ENCODE measurements at places on chromosomes 6 and 20.

GRCh38 chr6:42239333-42239732 lies 21.7 kb upstream of the MRPS10 start:
- no peak for DNase-seq

DNA sequence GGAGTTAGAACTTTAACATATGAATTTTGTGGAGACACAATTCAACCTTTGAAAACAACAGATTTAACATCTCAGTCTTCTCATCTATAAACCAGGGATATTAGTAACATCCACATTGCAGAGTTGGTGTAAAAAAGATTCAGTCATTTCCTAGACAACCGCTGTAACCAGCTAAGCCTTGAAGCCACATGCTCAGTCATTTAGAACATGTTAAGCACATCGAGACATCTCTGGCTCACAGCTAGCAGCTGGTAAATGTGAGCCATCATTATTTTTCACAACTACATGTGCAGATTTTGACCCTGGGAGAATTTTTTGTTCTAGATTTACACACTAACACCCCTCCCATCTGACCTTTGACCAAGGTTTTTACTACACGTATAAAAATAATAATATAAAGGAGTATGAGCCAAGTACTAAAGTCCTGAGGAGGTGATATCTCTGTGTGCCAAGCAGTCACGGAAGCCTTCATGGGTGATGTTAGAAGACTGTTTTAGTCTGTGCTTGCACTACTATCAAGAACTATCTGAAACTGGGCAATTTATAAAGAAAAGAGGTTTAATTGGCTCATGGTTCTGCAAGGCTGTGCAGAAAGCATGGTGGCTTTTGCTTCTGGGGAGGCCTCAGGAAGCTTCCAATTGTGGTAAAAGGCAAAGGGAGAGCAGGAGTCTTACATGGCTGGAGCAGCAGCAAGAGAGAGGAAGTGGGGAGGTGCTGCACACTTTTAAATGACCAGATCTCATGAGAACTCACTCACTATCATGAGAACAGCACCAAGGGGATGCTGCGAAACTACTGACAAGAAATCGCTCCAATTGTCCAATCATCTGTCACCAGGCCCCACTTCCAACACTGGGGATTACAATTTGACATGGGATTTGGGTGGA lies 48.7 kb upstream of the IL20RA start:
- DNase-seq: no peak

DNA sequence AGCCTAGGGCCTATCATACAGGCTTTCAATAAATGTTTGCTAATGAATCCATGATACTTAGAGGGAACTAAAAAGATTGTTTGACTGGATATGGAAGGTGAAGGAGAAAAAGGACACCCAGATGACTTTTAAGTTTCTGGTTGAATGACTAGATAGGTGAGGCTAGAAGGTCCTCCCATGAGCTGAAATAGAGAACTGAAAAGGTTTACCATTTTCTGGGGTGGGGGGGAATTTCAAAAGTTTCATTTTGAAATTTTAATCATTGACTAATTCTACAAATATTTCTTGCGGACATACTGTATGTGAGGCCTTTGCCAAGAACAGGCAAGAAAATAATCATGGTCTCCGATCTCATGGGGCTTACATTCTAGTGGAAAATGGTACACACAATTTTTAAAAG lies 17.9 kb upstream of the ZBTB2 start:
- DNase-seq: no peak

GRCh38 chr6:142013287-142013686 lies 119.4 kb upstream of the GJE1 start:
- no peak for DNase-seq

DNA sequence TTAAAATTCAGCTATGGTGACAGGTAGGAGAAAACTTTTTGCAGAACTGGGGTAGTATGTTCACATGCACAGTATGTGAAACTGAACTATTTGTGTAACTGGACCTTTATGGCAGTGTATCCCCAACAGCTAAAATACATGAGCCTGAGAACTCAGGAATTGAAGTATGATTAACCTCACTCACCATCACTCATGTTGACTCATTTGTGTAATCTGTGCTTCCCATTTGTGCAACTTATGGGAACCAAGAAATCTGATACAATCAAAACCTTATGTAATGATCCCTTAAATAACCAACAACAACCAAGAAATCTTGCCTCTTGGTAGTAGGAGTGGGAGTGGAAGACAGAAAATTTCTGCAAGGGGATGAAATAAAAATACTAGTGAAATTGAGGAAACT lies 674.9 kb downstream of the HDGFL1 start:
- DNase-seq: no peak

DNA sequence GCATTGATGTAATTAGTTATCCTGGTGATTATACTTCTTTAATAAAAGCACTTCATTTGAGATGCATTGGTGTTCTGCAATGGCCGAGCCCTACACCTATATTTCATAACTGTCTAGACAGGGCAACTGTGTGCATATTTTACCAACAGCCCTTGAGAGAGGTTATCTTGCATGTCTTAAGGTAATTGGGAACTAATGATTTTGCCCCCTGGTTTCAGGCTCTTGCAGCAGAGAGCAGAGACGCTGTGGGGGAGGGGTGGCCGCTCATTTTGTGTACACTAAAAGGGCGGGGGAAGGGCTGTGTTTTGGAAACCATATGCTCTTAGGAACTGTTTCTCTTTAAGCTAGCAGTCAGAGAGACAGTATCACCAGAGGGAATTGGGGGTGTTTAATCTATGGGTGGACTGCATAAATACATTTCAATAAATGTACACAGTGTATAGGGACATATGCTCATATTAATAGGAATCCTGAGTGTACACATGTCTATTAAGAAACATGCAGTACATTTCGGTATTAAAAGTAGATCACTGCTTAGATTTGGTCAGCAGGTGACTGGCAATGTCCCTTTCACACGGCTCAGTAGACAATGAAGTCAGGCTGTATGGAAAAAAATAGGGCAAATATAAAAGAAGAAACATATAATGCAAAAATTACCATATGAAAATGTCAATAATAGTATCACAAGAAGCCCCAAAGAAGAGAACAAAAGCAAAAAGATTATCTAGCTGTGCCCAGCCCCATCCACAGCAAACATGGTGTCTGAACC lies 402.9 kb upstream of the CITED2 start:
- no peak for DNase-seq

DNA sequence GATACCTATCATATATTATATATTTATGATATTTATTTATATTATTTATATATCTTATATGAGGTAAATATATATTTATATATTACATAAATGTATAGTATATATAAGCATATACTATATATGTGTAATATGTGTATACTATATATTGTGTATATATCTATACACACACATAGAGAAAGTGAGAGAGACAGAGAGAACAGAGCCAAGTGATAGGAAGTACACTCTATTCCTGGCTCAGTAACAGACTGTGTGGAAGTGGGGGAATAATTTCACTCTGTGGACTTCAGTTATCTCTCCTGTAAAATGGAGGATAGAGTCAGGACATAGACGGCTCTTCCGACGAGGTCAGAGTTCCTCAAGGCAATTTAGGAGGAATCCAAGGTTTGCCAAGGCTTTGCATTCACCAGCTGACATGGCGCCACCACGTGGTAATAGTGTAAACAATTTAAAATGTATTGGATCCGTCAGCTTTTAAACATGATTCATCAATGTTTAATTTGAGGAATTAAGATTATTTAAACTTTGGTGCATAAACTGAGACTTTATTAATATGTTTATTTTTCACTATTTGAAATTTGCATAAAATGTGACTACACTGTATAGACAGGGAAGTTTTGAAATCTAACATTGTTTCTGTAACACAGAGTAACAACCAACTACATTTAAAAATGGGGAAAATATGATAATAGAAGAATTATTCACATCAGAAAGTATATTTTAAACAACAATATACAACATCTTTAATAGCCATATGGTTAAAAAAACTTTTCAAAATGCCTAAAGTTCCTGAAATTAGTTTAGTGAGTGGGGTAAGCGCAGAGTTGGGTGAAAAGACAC lies 75.4 kb upstream of the TMEM244 start:
- no peak for DNase-seq

DNA sequence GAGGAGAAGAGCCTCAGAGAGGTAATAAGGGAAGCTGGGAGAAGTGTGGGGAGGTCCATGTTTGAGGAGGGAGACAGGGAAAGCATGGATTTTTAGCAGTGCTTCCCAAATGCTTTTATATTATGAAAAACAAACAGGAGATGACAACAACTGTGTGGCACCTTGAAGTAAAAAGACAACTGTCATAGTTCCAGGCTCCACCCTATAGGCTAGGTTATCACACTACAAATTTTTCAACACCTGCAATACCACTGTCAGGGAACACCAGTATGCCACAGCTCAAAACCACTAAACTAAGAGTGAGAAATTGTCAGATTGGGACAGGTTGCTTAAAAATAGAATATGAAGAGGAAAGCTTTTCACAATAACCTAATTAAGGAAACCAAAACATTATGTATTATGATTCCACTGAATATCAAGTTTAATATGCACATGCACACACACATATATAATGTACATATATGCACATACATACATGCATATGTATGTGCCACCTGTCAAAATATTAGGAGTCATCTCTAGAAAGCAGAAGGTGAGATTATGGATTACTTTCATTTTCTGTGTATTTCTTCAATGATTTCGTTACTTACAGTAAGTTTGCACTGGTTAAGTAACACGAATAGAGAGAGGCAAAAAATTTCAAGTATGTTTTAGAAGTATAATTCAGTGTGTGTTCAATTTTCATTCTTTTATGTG lies 261.2 kb downstream of the PTPRK start:
- DNase-seq: no peak

DNA sequence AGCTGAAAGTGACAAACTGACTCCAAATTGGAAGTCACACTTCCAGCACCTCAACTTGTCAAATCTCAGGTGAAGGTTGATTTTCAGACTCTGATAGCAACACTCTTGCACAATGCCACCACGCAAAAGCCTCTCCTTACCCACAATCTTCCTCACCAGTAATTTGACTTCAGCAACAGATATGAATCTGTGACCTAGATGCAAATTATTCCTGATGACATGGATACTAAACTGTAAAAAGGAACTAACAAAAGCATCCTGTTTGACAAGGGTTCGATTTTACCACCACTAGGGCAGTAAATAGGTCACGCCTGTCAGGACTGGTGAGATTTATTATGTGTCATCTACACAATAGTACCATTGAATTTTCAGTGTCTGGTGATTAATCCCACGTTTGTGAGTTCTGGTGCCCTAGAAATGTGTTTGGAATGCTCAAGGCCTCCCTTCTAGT lies 134.4 kb upstream of the COL21A1 start:
- DNase-seq: no peak

- DNase-seq: no peak
Measured at GRCh38 chr6:40484066-40484465, 103.1 kb downstream of the LRFN2 start.

- no peak for DNase-seq
Measured at GRCh38 chr6:87636315-87636714, 46.4 kb downstream of the ORC3 start.

DNA sequence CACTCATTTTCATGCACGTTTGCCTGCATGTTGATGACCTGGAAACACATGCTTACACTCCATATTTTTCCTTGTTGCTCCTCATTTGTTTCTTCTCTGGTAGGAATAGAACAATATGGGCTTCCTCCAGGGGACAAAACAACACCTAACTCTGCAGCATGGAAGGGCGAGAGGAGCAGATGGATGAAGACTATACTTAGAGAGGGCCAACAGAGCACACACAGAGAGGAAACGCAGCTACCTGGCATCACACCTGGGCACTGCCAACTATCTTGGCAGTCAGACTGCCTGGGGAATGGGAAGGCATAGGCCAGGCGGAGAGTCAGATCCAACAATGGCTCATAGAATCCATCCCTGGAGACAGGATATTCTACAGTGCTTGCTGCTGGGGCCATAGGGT lies 290.9 kb downstream of the CD83 start:
- DNase-seq: no peak

DNA sequence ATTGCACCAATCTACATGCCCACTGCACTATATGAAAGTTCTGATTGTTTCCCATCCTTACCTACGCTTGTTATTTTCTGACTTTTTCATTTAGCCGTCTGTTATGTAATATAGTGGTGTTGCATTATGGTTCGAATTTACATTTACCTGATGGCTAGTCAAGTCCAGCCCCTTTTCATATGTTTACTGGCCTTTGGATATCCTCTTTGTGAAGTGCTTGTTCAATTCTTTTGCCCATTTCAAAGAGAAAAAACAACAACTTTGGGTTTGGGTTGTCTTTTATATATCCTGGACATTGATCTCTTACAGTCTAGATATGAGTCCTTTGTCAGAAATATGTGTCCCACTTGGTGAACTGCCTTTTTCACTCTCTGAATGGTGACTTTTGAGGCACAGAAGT lies 21.1 kb downstream of the PPP1R14C start:
- no peak for DNase-seq

- DNase-seq: no peak
Measured at GRCh38 chr6:151661928-151662327, 145.6 kb upstream of the ESR1 start.

- DNase-seq: no peak
Measured at GRCh38 chr20:44731657-44732056, 14.0 kb upstream of the KCNK15 start.

GRCh38 chr6:151442371-151442770 lies 9.6 kb downstream of the RMND1 start:
- no peak for DNase-seq

DNA sequence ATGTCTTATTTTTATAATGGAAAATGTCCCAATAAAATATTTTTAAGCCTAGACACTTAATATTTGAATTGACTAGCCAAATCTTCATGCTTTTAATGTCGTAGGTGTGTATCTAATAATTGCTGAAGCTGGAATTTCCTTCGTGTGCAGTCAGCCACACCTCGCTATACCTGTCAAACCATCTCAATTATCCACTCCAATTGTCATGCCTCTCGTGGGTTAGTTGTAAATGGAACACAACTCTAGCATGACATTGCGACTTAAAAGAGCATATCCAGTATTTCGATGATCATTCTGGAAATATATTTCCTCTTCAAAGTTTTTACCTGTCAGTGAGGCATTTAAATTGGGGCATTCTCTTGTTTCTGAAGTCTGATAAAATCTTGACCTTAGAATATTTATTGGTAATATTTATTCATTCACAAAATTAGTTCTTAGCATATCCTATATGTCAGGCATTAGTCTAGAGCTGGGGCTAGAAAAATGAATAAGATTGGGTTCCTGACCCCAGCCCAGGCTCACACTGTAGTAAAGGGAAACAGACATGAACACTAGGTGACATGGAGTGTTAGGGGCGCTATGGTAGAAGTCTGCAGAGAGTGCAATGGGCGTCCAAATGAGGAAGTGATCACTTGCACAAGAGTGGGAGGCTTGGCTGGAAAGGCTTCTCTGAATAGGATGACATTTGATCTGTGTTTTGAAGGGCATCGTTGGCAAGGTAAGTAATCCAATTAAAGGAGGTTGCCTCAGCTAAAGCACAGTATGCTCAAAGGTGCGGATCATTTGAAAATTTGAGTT lies 11.0 kb upstream of the CFAP206 start:
- no peak for DNase-seq

DNA sequence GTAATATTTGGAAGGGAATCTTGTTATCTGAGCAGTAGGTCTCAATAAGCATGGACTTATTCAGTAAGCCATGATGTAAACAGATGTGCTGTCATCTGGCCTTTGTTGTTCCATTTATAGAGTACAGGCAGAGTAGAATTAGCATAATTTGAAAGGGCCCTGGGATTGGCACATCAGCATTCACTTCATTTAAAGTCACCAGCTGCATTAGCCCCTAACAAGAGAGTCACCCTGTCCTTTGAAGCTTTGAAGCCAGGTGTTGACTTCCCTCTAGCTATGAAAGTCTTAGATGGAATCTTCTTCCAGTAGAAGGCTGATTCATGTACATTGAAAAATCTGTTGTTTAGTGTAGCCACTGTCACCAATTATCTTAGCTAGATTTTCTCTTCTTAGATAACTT lies 95.9 kb downstream of the ANKRD6 start:
- DNase-seq: no peak
